ENCODE measurements at places on chromosomes 11 and 22.

GRCh38 chr11:92657226-92657625 lies 312.2 kb upstream of the MTNR1B start:
- DNase-seq = no peak

DNA sequence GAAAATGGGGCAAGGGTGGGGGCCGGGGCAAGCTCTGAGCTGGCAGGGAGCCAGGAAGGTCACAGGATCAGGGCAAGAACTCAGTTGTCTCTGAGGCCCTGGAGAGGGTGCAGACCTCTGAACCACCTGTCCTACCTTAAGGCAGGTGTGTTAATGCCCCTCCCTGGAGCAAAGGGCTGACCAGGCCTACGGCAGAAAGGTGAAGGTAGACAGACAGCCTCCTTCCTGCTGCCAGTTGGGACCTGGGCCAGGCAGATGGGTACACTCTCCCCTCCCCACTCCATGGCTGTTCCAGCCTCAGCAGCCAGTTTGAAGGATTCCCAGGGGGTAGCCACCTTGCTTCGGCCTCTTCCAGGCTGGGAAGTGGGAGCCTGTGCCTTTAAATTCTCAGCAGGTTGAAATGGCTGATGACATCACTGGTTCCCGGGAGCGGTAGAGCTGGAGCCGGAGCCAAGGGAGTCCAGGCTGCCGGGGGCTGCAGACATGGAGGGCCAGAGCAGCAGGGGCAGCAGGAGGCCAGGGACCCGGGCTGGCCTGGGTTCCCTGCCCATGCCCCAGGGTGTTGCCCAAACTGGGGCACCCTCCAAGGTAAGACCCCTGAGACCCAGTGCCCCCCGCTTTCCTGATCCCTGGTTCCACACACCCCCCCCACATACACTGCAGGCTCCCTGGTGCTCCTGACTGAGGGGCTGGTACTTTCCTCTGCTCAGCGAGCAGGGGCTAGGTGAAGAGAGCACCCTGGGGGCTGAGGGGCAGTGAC lies at the start of gene INPP5J:
TSS of gene INPP5J (plus strand) at position 435 of the 760 bp plus-strand sequence. CDS start at position 484, 49 bp downstream.
- DNase-seq = no peak

DNA sequence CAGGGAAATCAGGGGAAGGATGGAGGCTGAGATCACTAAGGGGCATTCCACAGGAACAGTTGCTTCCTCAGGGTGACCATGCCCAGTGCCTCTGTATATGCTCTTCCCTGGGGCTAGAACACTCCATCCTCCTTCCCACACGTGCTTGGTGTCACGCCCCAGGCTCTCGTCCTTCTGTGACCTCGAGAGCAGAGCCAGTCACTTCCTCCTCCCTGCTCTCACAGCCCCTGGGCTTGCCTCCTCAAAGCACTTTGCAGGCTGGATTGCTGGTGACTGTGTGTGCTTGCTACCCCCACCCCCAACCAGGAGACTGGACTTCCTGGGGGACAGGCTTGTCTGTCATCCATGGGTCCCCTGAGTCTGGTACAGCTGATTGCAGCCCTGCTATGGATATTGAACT lies 56.5 kb upstream of the AMPD3 start:
- no peak for DNase-seq

DNA sequence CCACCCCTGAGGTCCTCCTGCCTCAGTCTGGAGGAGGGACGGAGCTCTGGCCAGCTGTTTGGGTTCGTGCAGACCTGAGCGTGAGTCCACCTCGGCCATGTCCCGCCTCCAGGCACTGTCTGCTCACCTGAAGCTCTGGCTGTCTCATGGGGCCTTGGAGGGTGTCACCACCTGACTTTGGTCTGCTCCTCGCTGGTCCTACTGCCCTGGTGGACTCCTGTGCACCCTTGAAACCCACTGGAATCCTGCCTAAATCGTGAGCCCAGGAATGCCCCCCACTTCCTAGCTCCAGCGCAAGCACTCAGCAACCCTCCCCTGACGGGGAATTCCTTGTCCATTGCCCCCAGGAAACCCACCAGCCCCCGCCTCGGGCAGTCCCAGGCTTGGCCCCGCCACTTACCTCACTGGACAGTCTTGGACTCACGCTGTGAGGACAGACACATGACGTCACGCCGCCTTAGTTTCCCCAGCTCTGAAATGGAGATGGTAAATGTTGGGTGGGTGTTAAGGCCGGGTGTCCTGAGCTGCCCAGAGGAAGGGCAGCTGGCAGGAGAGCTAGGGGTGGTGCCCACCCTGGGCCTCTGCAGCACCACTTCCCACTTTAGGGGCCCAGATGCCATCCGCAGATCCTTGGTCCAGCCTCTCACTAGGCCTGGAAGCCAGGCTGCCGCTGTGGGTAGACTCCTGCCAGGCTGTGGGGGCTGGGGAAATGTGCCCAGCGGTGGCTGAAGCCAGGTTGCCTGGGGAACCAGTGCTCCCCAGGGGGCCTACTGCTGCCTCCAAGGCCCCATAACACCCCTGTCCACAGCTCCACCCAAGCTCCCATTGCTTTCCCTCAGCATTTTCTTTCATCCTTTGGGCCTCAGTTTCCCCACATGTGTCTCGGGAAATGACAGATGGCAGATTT lies 18.2 kb upstream of the TBX1 start:
- no peak for DNase-seq

GRCh38 chr11:122157653-122158161 lies 41.7 kb upstream of the BLID start:
- DNase-seq = no peak

DNA sequence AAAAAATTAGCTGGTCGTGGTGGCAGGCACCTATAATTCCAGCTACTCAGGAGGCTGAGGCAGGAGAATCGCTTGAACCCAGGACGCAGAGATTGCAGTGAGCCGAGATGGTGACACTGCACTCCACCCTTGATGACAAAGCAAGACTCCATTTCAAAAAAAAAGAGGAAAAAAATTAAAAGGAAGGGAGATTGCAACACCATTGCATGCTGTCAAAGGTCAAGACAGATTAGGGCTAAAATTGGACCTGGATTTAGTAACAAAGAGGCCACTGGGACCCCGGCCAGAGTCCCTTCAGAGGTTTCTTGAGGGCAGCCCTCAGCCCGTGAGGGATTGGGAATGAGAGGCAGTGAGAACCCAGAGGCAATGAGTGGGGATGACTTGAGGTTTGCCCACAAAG lies 8.2 kb upstream of the MAFF start:
- DNase-seq = no peak

- DNase-seq = no peak
These were observed 7.6 kb upstream of the LMO2 start for GRCh38 chr11:33899400-33900037.

DNA sequence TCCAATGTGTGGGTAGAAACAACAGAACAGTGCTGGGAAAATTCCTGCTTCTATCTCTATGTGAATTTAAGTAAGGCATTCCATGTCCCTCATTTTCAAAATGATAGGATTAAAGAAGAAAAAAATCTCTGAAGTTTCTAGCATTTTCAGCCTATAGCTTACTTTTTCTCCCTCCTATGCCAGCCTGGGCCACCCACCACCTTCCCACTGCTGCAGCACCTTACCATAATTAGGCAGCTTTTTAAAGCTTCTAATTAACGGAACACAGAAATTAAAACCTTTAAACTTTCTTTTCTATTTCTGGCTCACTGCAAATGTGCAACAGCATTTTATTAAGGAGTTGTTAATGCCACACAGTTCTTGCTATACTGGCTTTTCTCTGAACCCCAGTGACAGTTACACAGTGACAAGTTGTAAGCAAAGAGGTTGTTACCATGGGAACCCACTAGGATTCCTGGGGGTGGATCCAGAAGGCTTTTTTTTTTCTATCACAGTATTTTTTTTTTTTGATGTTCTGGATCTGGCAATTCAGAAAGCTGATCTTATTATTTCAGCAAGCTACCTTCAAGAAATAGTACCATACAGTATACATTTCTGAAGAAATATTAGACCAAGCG lies 20.2 kb downstream of the CELF1 start:
- DNase-seq = no peak

GRCh38 chr11:43511959-43512358 lies 153.2 kb downstream of the TTC17 start:
- no peak for DNase-seq

- no peak for DNase-seq
These were observed 726 bp downstream of the ST3GAL4 start for GRCh38 chr11:126355926-126356897.

- DNase-seq = peak; percentile 85
These were observed 9.4 kb upstream of the SAMM50 start for GRCh38 chr22:43945632-43946383.

DNA sequence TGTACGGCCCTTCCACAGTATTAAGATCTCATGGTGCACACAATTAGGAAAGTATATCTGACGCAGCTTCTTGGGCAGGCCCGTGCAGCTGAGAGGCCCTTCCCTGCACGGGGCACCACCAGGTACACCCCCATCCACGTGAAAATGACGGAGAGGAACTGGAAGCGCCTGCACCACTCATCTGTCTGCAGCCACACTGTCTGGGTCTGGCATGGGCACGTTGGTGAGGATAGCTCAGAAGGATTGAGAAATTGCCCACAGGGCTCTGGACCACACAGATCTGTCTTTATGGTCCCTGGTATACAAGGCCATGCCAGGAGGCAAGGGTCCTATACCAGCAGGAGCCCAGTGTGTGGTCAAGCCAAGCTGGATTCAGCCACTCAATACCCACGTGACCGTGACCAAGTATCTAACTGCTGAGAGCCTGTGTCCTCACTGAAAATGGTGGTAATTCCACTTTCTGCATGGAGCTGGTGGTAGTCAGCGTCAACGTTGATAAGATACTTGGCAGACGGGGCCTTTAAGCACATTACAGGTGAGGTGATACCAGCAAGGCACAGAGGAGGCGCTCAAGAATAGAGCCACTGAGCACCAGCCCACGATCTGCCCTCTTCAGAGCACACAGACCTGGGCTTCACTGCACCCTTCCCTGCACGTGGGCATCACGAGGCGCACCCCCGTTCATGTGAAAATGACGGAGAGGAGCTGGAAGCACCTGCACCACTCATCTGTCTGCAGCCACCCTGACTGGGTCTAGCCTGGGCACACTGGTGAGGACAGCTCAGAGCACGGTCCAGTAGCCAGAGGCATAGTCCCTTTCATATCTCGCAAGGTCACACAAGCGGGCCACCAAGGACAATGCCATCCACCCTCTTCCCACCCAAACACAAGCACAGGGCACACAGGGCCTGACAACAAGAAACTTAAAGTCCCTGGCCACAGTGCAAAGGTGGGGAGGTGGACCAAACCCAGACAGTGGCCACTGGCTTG lies 28.4 kb downstream of the SHANK2 start:
- DNase-seq = no peak

DNA sequence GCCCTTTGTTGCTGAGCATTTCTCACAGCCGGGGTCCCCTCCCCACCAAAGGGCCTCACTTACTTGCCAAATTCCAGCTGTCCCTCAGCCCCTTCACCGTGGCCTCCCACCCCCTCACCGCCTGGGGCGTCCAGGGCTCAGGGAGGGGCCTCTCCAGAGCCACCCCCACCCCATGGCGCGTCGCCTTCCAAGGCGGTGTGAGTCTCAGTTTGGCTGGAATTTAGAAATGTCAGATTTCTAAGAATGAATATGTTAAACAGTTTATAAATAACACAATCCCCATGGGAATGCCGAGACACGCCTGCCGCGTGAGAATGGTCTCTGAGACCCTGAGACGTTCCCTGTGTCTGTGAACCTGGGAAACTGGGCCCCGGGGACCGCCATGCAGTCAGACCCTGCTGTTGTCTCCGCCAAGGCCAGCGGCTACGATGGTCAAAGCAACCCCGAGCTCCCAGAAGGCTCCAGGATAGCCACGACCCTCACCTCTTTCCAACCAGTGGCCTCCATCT lies 28.9 kb downstream of the CELSR1 start:
- DNase-seq = no peak

DNA sequence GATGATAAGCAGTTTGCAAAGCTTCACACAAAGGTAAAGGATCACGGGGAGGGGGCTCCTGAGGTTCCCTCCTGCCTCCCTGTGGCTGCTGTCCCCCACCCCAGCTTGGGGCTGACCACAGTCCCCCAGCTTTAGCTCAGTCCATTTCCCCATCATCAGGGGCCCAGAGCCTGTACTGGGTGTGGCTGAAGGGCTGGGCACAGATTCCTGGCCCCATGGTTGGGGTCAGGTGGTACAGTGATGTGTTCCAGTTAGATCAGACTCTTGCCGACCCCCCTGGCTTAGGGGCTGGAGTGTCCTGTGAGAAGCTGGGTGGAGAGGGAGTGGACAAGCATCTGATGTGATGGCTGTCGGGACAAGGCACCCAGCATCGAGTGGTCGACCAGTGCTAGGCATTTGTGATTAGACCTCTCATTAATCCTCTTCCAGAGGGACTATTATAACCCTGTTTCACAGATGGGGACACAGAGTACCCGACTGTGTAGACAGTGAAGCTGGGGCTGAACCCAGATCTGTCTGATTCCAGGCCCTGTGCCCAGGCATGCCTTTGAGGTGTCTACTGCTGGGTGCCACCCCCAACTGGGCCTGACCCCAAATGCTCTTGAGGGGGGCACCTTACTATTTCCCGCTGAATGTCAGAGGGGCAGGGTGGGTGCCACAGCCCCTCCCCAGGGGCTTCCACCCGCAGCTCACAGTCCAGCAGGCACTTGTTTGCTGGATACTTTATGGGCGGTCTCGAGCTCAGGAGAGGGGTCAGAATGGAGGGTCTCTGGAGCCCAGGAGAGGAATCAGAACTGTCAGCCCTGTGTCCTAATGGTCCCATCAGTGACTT lies 4.3 kb downstream of the SHANK3 start:
- DNase-seq = no peak

GRCh38 chr11:134207538-134208239 lies 16.1 kb downstream of the NCAPD3 start:
- DNase-seq = peak; percentile 73

Measured in activated CD8-positive, alpha-beta memory T cell treated with anti-CD3 and anti-CD28 coated beads, Interleukin-2, amount 50 U/mL, for 48 hours (primary cell).